ENCODE measurements at places on chromosomes 3 and 15.

- DNase-seq: no peak
These were observed 6.4 kb upstream of the EXOG start for GRCh38 chr3:38489766-38490165.

DNA sequence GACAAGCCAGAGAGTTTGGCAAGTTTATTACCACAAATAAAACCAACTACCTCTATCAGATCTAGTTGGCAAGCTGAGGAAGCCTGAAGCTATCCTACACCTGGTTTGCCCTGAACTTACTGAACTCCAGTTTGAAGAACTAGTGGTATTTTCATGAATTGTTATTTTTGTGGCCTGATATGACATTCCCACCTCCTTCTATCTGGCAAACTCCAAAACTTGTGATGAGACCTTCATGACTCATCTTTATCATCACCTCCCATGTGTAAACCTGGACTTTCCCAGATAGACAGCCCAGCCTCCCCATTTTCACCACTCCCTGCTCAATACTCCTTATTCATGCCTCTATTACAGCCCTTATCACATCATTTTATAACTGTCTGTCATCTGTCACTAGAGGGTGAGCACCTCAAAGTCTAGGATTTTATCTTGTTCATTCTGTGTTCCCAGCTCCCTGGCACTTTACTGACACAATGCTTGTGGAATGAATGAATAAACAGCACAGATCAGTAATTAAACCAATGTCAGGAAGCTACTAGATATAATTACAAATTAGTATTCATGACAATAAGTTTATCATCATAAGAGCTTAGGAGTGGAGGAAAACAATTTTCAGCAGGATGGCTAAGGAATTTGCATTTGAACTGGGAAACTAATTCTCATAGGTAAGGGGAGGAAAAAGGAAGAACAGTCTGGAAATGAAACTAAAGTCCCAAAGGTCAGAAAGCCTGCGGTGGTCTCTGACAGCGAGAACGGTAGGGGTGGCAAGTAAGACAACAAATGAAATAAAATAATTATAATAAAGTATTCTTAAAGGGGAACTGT lies 13.2 kb upstream of the TRANK1 start:
- no peak for DNase-seq

- no peak for DNase-seq
These were observed 134.3 kb downstream of the VGLL4 start for GRCh38 chr3:11509173-11510000.

DNA sequence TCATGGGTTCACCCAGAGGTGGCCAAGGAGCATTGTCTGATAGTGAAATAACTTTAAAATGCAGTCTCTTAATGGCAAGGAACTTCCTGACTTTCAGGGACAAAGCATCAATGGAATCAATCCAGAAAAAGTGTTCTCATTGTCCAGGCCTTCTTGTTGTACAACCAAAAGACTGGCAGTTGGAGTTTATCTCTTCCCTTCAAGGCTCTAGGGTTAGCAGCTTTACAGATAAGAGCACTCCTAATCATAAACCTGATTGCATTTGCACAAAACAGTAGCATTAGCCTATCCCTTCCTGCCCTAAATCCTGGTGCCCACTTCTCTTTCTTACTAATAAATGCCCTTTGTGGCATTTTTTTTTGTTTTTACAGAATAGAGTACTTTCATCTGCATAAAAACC lies 43.3 kb upstream of the VIPR1 start:
- no peak for DNase-seq

DNA sequence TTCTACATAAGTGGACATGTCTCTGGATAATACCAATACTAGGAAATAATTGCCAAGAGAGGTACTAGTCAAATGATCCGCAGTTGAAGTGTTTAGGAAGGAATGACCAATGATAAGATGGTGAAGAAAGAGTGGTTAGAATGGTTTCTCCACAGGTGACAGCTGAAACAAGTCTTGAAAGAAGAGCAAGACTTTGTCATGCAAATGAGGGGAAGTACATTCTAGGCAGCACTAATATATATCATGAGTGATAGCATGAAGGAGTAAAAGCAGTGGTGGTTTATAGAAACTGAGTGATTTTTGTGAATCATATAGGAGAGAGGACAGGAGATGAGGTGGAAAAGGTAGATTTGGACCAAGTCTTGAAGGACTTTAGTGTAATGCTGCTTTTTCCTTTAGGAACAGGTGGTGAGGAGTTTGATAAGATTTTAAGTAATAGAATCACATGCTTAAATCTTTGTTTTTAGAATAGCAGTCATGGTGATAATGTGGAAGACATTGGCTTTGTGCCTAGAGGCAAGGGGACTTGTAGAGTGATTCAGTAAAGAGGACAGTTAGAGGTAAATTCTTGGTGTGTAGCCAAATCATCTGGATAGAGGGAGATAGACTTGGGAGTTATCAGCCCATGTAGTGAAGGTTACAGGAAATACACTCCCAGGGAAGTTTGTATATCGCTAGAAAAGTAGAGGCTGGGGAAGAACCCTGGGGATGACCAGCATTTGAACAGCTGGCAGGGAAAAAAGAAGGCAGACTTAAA lies 31.9 kb downstream of the SLMAP start:
- no peak for DNase-seq

- peak; percentile 22 for DNase-seq
These were observed 4.9 kb upstream of the IL17RD start for GRCh38 chr3:57169872-57170623.

DNA sequence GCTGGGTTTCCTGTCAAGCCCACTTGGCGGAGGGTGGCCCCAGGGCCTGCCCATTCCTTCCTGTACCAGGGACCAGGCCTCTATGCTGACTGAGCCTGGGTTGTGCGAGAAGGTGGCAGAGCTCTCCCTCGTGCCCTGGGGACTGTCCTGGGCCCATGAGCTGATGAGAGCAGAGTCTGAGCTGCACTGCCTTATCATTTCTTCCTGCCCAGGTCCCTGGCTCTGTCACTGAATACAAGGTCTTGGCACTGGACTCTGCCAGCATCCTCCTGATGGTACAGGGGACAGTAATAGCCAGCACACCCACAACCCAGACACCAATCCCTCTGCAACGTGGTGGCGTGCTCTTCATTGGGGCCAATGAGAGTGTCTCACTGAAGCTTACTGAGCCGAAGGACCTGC lies 7.5 kb downstream of the MPI start:
- DNase-seq: no peak

DNA sequence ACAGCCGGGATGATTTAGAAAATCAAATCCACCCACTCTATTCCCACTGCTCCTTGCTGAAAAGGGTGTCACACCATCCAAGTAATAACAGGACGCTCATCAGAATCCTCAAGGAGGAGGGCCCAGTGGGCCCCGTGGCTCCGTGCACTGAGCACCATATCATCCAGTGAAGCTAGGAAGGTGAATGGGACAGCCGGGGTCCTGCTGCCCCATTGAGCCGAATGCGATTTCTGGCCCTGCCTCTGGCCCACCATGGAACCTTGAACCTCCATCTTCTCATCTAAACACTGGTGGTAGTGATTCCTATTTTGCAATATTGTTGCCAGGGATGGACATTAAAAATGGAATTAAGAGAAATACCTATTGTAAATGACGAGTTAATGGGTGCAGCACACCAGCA lies 99.1 kb upstream of the SLC6A11 start:
- no peak for DNase-seq

GRCh38 chr3:71468311-71469137 lies 115.0 kb downstream of the FOXP1 start:
- DNase-seq: no peak

DNA sequence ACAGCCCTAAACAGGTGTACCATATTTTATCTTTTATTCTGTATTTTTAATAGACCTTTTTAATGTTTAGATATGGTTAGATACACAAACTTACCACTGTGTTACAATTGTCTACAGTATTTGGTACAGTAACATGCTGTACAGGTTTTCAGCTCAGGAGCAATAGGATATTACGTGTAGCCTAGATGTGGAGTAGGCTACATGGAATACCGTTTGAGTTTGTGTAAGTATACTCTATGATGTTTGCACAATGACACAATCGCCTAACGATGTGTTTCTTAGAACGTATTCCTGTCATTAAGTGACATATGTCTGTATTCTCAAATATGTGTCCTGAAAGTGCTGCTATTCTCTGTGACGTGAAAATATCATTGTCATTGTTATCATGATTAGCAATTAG lies 62.6 kb downstream of the MFSD1 start:
- no peak for DNase-seq

DNA sequence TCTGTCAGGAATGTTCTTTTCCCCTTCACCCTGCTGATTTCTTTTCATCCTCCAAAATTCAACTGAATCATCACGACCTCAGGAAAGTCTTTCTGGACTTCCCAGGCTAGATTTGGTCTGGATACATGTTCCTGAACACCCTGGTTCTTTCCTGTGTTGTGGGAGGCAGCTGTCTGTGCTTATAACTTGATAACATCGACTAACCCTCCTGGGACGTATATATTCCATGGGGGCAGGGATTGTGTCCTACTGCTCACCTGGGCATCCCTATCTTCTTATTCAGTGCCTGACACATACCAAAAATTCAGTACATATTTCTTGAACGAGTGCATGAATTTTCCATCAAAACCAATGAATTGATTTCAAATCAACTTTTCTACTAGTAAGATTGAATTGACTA lies 47.6 kb upstream of the MEF2A start:
- DNase-seq: no peak

DNA sequence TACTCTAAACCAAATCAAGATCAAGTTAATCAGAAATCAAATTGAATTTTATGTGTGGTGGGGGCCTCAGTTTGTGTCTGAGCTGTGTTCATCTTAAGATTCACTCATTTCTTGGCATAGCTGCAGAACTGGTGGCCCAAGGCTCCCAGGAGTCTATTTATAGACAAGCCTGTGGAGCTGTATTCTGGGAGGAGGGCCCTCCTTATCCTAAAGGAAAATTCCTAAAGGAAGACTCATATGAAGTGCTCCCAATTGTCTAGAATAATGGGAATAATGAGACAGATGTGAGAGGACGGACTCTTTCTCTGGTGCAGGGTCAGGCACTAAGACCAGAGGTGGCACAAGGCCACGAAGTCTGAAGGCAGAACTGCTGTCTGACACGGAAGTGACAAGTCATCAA lies 38.9 kb downstream of the C3orf85 start:
- DNase-seq: no peak

- no peak for DNase-seq
These were observed 56.9 kb upstream of the HERC1 start for GRCh38 chr15:63890617-63891016.

DNA sequence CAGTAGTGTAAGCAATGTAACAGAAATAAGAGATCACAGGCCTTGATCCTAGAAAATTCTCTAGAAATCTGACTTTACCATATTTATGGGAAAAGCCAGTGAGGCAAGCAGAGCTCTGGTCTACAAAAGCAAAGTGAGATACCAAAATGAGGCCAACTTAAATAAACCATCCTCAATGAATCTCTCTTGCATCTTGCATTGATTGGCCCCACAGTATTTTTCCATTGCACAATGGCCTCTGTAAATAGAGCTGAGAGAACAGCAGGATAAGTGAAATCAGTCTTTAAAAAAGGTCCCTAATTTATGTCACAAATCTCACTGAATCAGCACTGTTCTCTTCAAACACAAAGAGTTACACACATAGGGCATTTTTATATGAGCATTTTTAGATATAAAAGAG lies 8.9 kb downstream of the CFAP20DC start:
- DNase-seq: no peak

DNA sequence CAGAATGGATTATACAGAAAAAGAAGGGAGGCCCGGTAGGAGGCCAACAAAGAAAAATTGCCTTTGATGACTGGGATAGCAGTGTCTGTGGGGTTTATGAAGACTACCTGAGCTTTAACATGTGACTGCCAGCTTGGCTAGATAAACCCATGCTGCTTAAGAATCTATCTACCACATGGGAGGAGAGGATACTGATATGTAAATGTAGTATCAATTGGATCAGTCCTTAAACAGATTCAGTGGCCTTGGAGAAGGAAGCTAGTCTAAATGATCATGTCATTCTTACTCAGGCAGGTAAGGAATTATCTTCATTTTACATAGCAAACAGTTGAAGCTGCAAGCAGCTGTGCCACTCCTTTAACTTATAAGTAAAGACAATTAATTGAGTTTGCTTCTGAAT lies 50.0 kb upstream of the SYNPR start:
- DNase-seq: no peak

DNA sequence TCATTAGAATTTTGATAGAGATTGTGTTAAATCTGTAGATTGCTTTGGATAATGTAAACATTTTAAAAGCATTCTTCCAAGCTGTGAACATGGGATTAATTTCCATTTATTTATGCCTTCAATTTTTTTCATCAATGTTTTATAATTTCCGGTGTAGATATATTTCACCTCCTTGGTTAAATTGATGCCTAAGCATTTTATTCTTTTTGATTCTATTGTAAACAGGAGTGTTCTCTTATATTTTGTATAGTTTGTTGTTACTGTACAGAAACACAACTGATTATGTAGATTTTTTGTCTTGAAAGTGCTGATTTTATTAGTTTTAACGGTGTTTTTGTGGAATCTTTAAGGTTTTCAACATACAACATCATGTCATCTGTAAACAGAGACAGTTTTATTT lies 355.0 kb downstream of the EDEM1 start:
- DNase-seq: no peak

DNA sequence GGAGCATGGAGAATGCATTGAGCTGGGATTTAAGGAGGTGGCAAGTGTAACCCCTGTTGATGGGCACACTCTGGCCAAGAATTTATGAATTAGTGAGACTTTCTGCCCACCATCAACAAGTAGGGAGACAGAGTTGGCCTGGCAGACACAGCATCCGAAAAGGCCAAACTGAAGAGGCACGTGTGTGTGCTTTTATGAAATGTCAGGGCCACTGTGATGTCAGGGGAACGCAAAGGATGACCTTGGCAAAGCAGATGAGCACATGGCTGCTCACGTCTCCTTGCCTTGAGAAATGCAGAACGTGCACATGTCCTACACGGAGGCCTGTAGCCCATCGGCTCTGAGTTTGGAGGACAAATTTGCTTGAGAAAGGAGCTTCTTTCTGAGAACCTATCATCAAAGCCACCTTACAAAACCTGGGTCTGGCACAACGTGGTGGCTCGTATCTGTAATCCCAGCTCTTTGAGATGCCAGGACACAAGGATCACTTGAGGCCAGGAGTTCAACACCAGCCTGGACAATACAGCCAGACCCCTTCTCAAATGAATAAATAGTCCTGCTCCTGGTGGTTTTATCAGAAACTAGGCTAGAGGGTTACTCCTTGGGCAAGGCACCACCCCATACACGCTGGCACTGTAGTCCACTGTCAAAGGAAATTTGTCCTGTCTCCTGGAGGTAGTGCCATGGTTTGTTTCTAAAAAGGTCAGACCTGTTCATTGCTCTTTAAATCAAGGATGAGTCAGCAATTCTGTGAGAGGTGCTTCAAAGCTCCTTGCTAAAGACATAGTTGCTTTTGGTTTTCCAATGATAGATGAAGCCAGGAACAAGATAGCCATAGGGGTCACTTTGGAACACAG lies 941 bp upstream of the SH3BP5 start:
- DNase-seq: no peak

- no peak for DNase-seq
These were observed 101.9 kb downstream of the CHDH start for GRCh38 chr3:53744351-53744750.

DNA sequence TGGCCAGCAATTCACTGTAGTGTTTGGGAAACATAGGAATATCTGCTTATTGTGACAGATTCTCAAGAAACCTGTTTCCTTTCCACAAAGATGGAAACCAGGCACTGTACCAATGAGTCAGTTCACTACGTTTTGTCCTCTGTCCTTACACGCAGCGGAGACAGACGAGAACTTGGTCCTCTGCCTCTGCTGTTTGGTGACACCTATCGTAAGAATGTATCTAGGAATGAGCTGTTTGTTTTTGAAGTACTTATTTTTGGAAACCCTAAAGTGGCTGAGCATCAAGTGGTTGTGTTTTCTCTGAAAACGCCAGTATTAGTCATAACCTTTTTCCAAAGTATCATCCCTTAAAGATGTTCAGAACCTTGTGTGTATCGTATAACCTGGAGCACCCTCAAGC lies 93.0 kb downstream of the PGPEP1L start:
- no peak for DNase-seq
